ENCODE measurements at places on chromosomes 7 and 10.

- DNase-seq: no peak
Measured at GRCh38 chr7:12422554-12423320, 19.1 kb upstream of the VWDE start.

GRCh38 chr7:1649751-1650326 lies 20.2 kb upstream of the ELFN1 start:
- DNase-seq: no peak

GRCh38 chr7:6501586-6502564 lies 49.4 kb downstream of the GRID2IP start:
- no peak for DNase-seq

GRCh38 chr10:101066896-101067355 lies 5.1 kb downstream of the KAZALD1 start:
- no peak for DNase-seq

- no peak for DNase-seq
Measured at GRCh38 chr10:72893136-72893798, at the start of gene OIT3. Gene OIT3, plus strand, starts transcription at chr10:72893739. Its CDS starts 60 bp downstream, at chr10:72893799.

DNA sequence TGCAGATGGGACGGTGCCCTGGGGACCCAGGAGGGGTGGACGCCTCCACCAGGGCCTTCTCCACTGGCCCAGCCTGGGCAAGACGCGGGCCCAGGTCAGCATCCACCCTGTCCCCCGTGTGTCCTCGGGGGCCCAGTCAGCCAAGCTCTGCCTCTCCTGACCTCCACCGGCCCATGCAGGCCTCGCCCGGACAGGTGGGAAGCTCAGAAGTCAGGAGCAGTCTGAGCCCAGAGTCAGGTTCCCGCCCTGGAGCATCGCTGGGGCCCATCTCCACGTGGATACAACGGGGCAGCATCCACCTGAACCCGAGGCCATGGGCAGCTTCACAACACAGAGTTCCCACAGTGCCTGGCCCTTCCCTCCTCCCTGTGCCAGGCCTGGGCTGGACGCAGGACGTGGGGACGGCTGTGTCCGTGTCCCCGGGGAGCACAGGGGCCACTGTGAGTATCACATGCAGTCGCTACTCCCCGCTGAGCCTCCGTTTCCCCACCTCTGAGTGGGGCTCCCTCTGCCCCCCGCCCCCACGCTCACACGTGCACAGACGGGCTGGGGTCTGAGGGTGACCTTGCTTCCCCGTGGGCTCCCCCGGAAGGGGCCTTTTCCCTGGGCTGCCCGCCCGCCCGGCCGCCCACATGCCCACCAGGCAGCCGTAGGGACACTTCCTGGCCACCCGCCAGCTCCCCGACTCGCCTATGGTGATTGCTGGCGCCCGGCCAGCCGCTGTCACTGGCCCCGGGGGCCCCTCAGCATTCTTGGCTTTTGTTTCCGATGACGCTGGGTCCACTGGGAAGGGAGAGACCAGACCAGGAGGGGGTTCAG lies 64.3 kb downstream of the PDGFA start:
- DNase-seq: no peak

DNA sequence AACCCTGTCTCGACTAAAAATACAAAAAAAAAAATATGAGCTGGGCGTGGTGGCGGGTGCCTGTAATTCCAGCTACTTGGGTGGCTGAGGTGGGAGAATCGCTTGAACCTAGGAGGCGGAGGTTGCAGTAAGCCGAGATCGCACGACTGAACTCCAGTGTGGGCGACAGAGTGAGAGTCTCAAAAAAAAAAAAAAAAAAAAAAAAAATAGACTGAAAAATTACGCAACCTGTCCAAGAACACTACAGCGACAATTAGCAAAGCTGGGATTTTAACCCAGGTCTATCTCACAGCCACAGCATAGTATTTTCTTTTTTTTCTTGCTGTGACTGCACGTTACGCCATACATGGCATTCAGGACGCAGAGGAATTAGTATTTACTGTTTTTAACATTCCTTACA lies 1.1 kb upstream of the RABGEF1 start:
- DNase-seq: no peak

DNA sequence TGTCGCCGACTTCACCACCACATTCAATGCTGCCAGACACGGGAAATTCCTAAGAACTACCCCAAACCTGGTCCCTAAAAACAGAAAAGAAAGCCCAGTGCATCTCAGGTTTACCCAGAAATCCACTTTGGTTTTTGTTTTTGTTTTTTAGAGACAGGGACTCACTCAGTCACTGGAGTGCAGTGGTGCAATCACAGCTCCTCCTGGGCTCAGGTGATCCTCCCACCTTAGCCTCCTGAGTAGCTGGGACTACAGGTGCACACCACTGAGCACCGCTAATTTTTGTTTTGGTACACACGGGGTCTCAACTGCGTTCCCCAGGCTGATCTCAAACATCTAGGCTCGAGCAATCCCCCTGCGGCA lies 22.8 kb downstream of the MAD1L1 start:
- DNase-seq: no peak

DNA sequence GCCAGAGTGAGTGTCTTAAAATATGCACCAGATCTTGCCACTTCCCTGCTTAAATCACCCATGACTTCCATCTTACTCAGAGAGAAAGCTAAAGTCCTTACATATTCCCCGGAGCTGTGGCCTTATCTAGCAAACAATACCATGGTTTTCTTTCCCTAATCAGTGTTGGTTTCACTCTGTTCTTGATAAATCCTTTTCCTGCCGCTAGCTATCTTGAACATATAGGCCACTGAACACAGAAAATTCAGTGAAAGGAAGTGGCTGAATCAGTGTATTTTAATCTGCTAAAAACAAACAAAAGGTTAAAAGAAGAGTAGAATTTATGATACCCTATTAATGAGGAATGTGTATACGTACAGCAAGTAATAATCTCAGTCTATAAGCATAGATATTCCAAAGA lies 42.0 kb upstream of the JAZF1 start:
- DNase-seq: no peak

DNA sequence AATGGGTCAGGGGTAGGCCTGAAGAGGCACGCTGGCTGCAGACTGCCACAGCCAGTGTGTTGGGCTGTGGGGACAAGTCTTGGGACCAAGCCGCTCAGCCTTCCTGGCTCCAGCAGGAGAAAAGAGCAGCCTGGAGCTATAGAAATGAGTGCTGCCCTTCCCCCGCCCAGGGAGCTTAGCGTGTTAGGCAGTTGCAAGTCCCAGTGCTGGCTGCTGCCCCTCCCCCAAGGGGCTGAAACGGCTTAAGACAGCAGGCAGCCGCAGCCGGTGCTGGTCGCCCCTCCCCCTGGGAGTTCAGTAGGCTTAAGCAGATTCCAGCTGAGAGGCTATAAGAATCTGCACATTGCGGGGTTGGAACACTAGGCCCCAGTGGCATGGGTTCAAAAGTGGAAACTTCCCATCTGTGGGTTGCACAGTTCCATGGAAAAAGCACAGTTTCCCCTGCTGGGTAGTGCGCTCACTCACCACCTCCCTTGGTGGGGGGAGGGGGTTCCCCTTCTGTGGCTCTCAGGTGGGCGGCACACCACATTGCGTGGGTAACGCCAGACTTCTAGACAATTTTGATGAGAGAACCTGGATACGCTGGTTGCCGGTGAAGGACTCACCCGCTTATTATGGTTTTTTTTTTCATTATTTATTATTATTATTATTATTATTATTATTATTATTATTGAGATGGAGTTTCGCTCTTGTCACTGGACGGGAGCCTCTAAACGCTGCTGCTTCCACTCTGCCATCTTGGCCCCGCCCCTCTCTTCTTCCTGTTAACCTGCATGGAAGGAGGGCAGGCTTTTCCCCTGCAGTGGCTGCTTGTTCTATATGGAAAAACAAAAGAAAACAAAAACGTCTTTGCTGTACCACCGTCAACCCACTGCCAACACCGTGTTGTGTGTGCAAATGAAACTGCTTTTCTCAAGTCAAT lies 151.1 kb downstream of the CXCL12 start:
- no peak for DNase-seq

DNA sequence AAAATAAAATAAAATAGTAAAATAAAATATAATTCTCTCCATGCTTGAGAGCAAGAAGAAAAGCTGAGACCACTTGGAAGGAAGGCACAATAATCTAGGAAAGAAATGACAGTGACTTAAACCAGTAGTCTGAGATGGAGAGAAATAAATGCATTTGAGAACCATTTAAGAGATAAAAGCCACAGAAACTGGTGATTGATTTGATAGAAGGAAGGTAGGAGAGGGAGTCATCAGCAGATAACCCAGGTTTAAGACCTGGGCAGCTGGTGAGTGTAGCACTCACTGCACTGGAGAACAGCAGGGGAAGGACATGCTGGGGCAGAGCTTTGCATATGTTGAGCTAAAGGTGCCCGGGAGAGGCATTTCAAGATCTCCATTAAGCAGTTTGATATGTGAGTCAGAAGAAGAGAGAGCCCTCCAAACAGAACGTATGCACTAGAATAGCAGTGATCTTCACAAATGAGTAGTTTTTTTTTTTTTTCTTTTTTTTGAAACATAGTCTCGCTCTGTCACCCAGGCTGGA lies 268.0 kb downstream of the DYNC1I1 start:
- no peak for DNase-seq

GRCh38 chr7:37540917-37541316 lies 92.3 kb upstream of the ELMO1 start:
- no peak for DNase-seq

- no peak for DNase-seq
Measured at GRCh38 chr10:81367132-81367531, 507.9 kb upstream of the NRG3 start.

GRCh38 chr10:22010973-22011408 lies 7.5 kb upstream of the DNAJC1 start:
- DNase-seq: no peak

DNA sequence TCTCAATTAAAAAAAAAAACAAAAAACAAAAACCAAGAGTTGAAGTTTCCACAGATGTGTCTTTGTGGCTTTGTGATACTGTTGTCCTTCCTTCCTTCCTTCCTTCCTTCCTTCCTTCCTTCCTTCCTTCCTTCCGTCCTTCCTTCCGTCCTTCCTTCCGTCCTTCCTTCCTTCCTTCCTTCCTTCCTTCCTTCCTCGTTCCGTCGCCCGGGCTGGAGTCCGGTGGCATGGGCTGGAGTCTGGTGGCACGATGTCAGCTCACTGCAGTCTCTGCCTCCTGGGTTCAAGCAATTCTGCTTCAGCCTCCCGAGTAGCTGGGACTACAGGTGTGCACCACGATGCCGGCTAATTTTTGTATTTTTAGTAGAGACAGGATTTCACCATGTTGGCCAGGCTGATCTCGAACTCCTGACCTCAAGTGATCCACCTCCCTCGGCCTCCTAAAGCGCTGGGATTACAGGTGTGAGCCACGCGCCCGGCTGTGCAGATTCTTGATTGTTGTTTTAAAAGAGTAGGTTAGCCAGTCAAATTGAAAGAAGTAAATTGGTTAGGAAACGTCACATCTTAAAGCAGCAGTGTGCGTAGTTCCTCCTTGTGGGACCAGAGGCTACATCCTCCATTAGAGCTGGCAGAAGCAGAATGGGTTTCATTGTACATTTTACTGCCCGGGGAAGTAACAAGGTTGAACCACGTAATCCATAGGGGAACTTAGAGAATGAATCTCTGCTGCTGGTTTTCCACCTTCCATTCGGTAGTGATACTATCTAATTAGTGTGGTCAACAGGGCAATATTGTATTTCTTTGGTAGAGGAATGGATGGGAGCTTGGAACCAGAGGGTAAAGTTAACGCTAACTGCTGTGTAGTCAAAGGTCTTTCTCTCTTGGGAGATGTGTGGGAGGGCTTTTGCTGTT lies 20.6 kb downstream of the DNAJB6 start:
- DNase-seq: no peak

GRCh38 chr10:46223064-46223480 lies 63.7 kb upstream of the ANTXRL start:
- DNase-seq: no peak

DNA sequence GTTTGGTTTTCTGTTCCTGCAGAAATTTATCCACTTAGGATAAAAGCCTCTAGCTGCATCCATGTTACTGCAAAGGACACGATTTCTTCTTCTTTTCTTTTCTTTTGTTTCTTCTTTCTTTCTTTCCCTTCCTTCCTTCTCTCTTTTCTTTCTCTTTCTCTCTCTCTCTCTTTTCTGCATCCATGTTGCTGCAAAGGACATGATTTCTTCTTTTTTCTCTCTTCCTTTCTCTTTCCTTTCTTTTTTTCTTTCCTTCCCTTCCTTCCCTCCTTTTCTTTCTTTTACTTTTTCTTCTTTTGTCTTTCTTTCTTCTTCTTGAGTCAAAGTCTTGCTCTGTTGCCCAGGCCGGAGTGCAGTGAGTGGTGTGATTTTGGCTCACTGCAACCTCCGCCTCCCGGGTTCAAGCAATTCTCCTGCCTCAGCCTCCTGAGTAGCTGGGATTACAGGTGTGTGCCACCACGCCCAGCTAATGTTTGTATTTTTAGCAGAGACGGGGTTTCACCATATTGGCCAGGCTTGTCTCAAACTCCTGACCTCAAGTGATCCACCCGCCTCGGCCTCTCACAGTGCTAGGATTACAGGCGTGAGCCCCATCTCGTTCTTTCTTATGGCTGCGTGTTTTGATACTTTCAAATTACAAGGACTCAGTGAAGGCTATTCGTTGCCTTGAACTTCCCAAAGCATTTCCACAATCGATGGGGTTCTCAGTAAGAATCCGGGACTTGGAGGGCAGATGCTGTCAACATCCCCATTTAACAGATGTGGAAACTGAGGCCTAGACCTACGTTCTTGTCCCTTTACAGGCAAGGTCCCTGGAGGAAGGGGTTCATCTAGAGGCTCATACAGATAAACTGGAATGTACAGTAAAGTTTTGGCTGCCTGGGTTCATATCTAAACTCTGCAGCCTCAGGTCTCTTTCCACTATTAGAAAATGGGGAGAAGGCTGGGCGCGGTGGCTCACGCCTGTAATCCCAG lies 1.9 kb upstream of the GNB2 start:
- no peak for DNase-seq

GRCh38 chr7:140702774-140703173 lies 6.3 kb downstream of the NDUFB2 start:
- DNase-seq: no peak

DNA sequence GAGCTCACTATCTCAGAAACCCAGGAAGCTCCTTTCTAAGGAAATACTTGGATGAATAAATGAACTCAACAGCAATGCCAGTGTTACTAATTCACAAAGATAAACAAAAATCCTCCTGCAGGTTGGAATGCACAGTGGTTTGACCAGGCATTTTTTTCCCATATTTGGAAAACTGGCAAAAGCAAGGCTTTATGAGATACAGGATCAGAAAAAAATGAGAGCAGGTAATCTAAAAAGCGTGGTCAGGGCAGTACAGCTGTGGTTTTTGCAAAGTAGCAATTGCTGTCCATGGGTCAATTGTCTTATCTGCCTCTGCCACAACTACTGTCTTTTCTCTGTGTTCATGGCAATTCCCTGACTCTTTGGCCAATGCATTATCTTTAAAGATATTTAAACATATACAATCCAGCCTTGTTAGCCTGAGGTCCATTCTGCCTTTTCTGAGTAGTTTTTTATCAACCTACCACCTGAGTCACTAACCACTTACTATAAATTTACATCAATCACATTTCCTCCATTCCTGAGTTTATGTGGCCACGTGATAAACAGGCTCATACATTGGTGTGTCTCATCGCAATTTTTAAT lies 564.5 kb upstream of the IGFBP3 start:
- DNase-seq: no peak
